Mesothelial cell of epicardium (in vitro differentiated cells): ENCODE measurements at places on chromosomes 1 and 21.

DNA sequence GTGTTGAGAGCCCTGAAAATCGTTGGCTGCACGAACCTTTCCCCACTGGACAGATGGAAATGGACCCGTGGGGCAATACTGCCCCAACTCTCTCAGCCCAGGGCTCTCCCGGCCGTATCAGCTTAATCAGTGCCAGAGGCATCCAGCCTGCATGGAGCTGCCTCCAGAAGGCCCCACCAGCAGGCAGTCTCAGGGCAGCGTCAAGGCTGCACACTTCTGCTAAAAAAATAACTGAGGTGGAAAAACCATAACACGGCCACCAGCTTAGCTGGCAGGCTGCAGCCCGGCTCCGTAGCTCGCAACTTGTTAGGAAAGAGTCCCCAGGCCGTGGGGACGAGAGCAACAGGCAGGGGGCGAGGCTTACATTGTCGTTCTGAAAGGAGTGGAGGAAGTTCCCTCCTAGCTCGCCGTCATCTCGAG, 27.9 kb downstream of the MRPL37 start:
- no peak for DNase-seq
- no peak overlapping the region for H3K4me3 ChIP-seq
- H3K4me1 ChIP-seq: peaks cover 9% of the 10 kb centered on the region
- H3K27ac ChIP-seq: no peak overlapping the region
- no peaks in the 10 kb centered on the region for H3K27me3 ChIP-seq
- peaks cover 35% of the 10 kb centered on the region for H3K36me3 ChIP-seq

DNA sequence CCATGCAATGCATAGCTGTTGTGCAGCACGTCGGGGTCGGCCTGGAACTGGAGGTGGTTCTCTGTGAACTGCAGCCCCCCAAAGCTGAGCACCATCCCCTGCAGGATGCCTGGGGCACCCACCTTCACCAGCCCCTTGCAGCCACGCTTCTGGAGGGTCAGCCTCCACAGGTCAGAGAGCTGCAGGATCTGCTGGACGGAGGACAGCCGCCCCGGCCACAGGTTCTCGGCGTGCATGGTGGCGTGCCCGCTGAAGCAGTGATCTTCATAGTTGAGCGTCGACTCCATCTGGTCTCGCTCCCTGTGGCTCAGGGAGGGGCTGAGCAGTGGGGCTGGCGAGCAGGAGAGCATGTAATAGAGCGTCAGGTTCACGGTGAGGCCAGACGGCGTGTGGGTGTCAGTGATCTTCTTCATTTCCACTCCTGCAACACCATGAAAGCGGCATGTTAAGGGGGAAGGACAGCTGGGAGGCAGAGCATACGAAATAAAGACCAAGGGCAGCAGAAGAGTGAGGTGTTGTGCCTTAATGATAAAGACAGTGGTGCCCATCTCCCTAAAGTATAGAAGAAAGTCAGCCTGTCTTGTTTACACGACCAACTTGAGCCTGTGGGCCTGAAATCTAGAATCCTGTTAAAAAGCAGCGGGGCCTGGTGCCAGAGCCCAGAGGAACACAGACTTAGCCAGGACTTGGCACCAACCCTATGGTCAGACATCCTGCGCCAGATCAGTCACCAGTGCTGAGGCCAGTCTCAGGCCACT, 3.0 kb downstream of the KIAA2013 start:
- H3K4me3 ChIP-seq: peak overlapping the region; percentile 73
- no peaks in the 10 kb centered on the region for H3K27me3 ChIP-seq
- no peak for DNase-seq

DNA sequence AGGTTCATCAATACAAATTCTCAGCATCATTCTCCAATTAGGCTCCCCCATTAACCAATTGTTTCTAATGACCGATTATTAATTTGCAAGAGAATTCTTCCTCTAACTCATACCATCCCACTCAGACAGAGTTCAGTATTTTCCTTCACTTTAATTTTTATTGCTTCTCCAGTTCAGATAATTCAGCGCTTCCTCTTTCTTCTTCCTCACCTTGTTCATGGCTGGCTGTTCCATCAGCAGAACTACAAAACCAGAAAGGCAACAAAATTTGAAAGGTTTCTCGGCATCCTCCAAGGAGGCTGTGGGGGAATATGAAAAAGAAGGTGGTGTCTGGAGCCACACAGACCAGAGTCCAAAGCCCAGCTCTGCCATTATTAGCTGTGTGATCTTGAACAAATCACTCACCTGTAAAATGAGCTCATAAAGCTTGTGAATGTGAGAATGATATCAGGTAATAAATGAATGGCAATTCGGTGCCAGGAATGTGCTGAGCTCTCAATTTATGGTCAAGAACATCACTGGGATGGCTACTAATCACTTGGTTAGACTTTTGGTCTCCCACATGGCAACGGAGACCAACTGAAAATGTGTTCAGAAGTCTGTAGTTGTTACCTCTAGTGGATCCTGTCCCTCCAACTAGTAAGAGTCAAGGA, 11.7 kb upstream of the ZNF436 start:
- no peak for DNase-seq
- H3K27me3 ChIP-seq: no peaks in the 10 kb centered on the region
- H3K36me3 ChIP-seq: peaks cover 3% of the 10 kb centered on the region
- no peak overlapping the region for H3K27ac ChIP-seq

- H3K4me3 ChIP-seq: no peak overlapping the region
- H3K27ac ChIP-seq: no peak overlapping the region
- H3K4me1 ChIP-seq: peaks cover 7% of the 10 kb centered on the region
These were observed 68.5 kb downstream of the GIPC2 start for GRCh38 chr1:78114034-78114956.

DNA sequence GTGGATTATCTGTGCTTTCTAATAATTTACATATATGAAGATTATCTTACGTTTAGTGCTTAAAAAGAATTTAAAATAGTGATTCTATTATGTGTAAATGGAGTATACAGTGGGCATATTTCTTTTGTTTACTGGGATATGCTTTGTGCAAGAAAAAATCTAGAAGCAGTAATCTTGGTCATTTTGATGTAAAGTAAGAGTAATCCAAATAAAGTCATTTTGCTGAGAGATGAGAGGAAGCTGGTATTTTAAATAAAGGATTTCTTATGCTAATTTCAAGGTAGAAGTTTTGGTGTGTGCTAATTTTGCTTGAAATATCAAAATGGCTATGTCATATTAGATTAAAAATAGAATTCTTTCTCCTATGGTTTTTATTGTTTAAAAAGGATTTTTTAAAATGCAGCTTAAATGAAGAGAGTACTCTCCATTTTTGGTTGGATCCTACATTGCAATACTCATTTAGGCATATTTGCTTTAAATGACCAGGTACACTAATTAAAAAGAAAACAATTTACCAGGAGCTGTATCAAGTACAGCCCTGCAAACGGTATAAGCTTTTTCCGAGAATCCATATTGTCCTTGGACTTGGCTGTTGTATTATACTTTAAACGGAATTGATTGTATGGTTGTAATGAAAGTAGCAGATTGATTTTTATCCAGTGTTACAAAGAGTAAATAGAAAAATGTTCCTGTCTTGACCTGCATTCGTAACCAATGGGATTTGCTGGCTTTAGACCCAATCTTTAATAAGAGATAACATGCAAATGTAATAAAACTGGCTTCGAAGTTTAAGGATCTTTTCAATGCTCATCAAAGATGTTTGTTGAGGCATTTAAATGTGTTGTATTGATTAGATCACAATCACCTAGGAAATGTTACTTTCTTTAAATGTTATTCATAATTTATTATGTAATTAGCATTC, 574.7 kb downstream of the USP25 start:
- H3K27ac ChIP-seq: no peak overlapping the region
- no peaks in the 10 kb centered on the region for H3K27me3 ChIP-seq
- H3K4me1 ChIP-seq: peaks cover 36% of the 10 kb centered on the region
- no peak for DNase-seq
- no peak overlapping the region for H3K4me3 ChIP-seq

DNA sequence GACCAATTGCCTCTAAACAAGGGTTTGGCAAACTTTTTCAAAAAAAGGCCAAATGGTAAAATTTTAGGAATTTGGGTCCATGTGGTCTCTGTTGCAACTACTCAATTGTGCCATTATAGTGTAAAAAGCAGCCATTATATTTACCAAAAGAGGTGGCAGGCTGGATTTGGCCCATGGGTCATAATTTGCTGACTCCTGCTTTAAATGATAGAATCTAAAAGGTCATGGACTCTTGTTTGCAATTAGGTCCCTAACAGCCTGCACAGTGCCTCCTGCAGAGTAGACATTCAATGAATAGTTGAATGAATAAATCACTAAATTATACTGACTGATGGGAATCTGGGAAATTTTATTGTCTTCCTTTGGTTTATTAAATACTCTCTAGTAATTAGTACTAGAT, 6.2 kb downstream of the BECN2 start:
- H3K4me1 ChIP-seq: no peaks in the 10 kb centered on the region
- H3K4me3 ChIP-seq: no peak overlapping the region
- no peaks in the 10 kb centered on the region for H3K27me3 ChIP-seq
- no peaks in the 10 kb centered on the region for H3K36me3 ChIP-seq

DNA sequence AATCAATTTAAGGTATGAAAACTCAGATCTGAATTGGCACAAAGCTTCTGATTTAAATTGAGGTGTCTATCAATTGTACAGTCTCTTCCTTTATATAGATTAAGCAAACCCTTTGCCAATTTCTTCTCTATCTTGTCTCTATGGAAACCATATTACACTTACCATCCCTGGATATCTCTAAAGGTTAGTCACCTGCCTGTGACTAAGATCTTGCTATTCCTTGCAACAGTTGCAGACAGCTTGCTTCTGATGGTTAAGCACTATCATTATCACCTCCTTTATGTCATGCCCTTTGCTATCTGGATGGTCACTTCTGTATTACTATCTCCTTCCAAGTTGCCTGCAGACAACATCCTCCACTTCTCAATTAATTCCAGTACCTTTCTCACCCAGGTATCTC, 998.6 kb upstream of the B3GALT2 start:
- H3K27ac ChIP-seq: no peak overlapping the region
- H3K4me3 ChIP-seq: no peak overlapping the region
- H3K4me1 ChIP-seq: no peaks in the 10 kb centered on the region
- H3K36me3 ChIP-seq: no peaks in the 10 kb centered on the region

GRCh38 chr1:66929999-66930822, 5.4 kb downstream of the MIER1 start:
- peaks cover 55% of the 10 kb centered on the region for H3K4me1 ChIP-seq
- H3K27ac ChIP-seq: peak overlapping the region; percentile 89
- H3K4me3 ChIP-seq: peak overlapping the region; percentile 93
- no peaks in the 10 kb centered on the region for H3K36me3 ChIP-seq

- H3K4me1 ChIP-seq: no peaks in the 10 kb centered on the region
- no peaks in the 10 kb centered on the region for H3K27me3 ChIP-seq
- no peak overlapping the region for H3K4me3 ChIP-seq
- H3K36me3 ChIP-seq: no peaks in the 10 kb centered on the region
- H3K27ac ChIP-seq: no peak overlapping the region
- no peak for DNase-seq
These were observed 1107.9 kb downstream of the PLA2G4A start for GRCh38 chr1:187936667-187937066.

- no peaks in the 10 kb centered on the region for H3K36me3 ChIP-seq
- H3K27ac ChIP-seq: no peak overlapping the region
These were observed 40.4 kb downstream of the CASZ1 start for GRCh38 chr1:10755970-10756521.

DNA sequence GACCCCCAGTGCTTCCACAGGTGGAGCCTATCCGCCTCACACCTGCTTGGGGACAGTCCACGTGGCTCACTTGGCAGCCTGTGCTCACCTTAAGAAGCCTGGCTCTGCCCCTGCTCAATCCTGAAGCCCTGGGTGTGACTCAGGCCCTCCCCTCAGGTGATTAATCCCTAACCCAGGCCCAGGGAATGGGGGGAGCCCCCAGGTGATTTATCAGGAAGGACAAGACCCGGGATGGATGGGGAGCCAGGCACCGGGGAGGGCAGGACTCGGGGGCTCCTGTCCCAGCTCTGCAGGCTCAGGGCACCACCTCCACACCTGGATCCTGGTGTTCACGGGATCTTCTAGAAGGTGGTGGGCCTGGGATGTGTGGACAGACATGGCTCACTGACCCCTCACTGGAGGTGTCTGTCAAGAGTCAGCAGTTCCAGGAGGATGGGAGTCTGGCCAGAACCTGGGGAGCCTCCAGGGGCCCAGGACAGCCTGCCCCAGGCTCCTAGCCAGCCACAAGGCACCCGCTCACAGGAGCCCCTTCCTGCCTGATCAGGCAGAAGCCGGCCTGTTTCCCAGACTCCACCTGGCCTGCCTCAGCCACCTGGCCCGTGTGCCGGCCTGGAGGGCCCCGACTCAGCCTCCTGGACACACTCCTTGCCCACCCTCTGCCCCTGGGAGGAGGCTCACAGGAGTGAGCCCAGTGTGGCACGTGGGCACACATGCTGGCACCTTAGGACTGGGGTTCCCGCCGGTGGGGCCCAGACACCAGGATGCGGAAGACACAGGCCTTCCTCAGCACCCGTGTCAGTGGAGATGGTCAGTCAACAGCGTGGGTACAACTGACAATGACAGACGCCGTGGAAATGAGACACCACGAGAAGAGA, 38.6 kb upstream of the COL6A1 start:
- H3K4me3 ChIP-seq: no peak overlapping the region
- no peak overlapping the region for H3K27ac ChIP-seq
- peaks cover 7% of the 10 kb centered on the region for H3K4me1 ChIP-seq
- H3K36me3 ChIP-seq: no peaks in the 10 kb centered on the region
- DNase-seq: no peak

DNA sequence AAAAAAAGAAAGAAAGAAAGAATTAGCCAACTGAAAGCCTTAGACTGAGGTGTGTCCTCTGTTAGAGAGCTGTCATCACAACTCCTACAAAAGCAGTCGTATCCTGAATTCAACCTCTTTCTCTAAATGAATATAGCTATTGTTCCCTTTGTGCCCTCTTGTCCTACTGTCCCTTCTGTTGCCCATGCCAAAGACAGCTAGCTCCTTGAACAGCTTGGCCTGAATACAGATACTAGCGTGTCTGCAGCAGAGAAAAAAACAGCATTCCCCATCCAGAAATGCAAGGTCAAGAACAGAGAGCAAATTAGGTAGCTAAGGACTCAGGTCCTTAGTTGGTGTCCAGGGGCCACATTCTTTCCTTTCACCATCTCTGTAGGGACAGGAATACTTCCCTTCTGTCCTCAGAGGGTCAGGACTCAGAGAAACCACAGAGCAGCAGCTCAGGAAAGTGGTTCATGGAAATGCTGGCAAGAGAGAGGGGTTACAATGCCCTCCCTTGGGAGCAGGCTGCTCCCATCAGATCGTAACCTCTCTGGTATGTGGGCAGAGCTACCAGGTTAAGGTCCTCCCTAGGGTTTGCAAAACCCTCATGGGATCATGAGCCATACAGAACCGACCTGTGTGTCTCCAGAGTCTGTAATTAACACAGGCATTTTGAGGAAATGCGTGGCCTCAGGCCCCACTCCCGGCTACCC, 1.8 kb upstream of the ZBTB48 start:
- peaks cover 21% of the 10 kb centered on the region for H3K4me1 ChIP-seq
- no peak for DNase-seq
- H3K4me3 ChIP-seq: no peak overlapping the region
- peaks cover under 1% of the 10 kb centered on the region for H3K27me3 ChIP-seq
- no peaks in the 10 kb centered on the region for H3K36me3 ChIP-seq

GRCh38 chr1:151130987-151131586, 15.3 kb downstream of the SEMA6C start:
- H3K27ac ChIP-seq: peak overlapping the region; percentile 68
- peak; percentile 81 for DNase-seq
- peaks cover 12% of the 10 kb centered on the region for H3K36me3 ChIP-seq
- H3K27me3 ChIP-seq: peaks cover 40% of the 10 kb centered on the region
